Activated CD8-positive, alpha-beta memory T cell treated with anti-CD3 and anti-CD28 coated beads, Interleukin-2, amount 10 ng/mL, durations not matched to agents 7 days and 5 days (primary cell): ENCODE measurements at places on chromosomes 7 and 10. TPM values are rescaled to one million over a fixed set of nuclear protein-coding genes. Genes with fewer than 3 reads are reported as not detected.
A peak's percentile ranks its signal among the peaks of the same experiment; 100 is the strongest.

DNA sequence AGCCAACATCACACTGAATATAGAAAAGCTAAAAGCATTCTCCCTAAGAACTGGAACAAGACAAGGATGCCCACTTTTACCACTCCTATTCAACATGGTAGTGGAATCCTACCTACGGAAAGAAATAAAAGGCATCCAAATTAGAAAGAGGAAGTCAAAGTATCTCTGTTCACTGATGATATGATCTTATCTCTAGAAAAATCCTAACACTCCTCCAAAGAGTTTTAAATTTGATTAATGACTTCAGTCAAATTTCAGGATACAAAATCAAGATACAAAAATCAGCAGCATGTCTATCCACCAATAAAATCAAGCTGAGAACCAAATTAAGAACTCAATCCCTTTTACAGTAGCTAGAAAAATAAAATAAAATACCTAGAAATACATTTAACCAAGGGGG lies 35.3 kb upstream of the TNKS2 start:
- DNase-seq, result no peak

DNA sequence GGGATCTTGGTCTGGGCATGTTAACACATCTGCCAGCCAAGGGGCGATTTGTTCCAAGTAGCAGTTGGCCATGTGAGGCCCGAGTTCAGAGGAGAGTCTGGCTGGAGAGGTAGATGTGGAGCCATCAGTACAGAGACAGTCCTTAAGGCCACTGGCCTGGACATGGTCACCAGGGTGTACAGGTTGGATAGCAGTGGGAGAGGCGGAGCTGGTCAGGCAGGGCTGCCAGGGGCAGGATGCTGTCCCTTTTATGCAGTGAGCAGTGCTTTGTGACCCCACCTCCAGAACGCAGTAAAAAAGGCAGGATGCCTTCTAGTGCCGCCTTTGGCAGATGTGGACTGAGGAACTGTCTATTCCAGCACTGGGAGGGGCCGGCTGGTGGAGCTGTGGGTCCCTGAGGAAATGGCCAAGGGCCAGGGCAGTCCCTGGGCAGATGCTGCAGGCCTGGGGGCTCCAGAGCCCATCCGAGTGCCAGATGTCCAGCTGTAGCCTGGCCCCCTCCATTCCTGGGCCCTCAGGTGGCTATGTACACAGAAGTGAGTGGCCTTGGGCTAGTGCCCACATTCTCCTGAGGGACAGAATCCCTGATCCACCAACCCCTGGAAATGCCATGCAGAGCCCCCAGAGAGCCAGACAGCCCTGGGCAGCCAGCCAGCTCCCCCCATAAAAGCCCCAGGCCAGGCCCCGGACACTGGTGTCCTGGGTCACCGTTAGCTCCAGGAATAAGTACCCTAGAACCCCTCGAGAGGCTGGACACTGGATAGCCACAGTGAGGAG lies 17.2 kb upstream of the MYL7 start:
- DNase-seq, result no peak

GRCh38 chr7:113408999-113409398 lies 290.6 kb upstream of the SMIM30 start:
- DNase-seq, result no peak

DNA sequence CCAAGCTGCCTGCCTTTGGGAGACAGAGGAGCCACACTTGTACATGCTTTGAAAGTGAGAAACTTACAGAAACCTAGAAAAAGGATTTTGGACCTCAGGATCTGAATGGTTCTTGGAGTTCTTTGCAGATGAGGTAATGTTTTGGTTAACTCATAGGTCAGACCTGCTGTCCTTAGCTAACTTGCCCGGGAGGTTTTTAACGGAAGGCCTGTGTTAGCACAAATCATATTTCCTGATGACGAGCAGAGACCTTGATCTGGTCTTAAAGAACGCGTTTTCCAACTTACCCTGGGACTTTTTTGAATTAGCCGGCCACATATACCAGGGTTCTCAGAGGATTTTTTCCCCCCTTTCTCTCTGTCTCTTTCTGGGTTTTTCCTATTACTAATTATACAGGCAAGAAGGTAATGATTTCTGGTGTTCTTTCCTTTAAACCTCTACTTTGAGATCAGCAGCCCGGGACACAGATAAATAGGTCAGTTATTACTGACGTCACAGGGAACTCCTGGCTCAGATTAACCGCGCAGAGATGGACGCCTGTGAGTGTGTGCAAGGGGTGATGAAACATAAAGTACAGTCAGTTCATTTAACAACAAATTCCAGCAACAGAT lies 101.7 kb upstream of the KLF6 start:
- no peak for DNase-seq

- DNase-seq, result no peak
Measured at GRCh38 chr7:47600199-47601118, 18.5 kb upstream of the TNS3 start.

GRCh38 chr7:11754123-11754522 lies 77.9 kb downstream of the THSD7A start:
- no peak for DNase-seq

DNA sequence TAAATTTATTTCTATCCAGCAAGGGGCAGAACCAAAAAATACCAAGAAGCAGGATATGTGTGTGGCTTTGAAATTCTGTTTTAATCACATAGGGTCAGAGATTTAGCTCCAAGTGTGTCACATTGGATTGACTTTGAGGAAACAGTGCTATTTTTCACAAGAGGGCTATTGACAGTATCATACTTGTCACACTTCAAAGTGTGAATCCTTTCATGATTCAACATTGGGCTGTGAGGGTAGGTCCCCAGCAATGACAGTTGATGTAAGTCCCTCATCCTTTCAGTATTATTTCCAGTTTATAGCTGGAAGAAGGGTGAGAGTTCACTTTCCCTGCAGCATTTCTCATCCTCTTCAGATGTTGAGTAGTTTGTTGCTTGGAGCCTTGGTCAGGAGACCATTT lies 7.4 kb downstream of the CCNY start:
- no peak for DNase-seq

- DNase-seq, result no peak
Measured at GRCh38 chr10:4333459-4333894, 492.5 kb upstream of the AKR1E2 start.

GRCh38 chr7:47253650-47254080 lies 328.2 kb downstream of the TNS3 start:
- DNase-seq, result no peak

DNA sequence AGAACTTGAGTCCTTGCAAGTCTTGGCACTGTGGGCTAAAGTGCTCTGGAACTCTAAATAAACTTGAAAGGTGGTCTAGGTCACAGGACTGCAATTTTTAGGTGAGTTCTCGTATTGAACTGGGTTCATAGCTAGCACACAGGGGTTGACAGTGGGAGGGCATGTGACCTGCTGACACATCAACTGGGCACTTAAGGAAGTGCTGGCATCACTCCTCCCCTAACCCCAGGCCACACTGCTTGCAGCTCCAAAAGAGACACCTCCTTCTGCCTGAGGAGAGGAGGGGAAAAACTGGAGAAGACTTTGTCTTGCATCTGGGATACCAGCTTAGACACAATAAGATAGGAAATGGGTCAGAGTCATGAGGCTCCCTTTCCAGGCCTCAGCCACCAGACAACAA lies 38.0 kb upstream of the AASS start:
- DNase-seq, result no peak

- no peak for DNase-seq
Measured at GRCh38 chr7:40619647-40620046, 484.8 kb downstream of the SUGCT start.

- no peak for DNase-seq
Measured at GRCh38 chr7:46485481-46486065, 564.5 kb upstream of the IGFBP3 start.

DNA sequence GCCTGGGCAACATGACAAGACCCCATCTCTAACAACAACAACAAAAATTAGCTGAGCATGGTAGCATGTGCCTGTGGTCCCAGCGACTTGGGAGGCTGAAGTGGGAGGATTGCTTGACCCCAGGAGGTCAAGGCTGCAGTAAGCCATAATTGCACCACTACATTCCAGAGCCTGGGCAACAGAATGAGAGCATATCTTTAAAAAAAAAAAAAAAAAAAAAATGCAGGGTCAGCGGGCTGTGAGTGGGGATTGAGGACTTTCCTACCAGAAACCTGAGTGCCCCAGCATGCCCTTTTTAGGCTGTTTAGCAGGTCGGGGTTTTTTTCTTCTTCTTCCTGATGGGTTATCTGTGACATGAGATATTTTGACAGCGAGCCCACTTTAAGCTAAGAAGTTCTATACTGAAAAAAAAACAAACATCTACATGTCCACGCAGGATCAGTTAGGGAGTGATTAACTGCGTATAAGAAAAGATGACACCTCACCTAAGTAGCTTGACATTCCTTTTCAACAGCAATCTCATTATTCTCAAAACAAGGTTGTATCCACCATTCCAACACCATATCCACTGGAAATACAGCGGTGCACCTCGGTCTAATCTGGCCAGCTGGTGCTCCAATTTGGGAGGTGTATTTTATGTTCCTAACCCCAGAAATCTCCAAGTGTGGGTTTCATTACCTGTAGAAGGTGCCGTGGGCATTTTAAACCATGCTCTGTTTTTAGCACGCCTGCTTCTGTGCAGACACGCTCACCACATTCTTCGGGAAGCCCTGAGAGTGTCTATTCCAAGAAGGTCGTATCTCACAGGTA lies 13.8 kb upstream of the RFC2 start:
- DNase-seq, result no peak

- DNase-seq, result peak; percentile 30
Measured at GRCh38 chr7:44290252-44290620, 35.2 kb downstream of the CAMK2B start.

DNA sequence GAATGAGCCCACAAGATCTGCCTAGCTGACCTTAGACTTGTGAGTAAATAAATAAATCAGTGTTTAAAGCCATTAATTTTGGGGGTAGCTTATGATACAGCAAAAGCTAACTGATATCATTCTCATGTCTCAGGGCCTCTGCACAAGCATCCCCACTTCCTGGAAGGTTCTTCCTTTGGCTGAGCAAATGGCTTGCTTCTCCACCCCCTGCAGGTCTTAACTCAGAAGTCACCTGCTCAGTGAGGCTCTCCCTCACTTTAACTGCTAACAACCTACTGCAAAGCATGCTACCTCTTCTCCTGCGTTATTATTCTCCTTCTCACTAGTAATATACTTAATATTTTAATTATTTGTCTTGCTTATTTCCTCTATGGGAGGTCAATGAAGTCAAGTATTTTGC lies 167.3 kb downstream of the TPK1 start:
- DNase-seq, result no peak

GRCh38 chr7:122291189-122291588 lies 13.4 kb downstream of the FEZF1 start:
- DNase-seq, result no peak

- DNase-seq, result no peak
Measured at GRCh38 chr7:41641011-41641664, 61.8 kb downstream of the INHBA start.

GRCh38 chr7:72437061-72437585 lies 25.0 kb upstream of the CALN1 start:
- no peak for DNase-seq

- no peak for DNase-seq
Measured at GRCh38 chr10:11687779-11688447, 54.3 kb upstream of the ECHDC3 start.

GRCh38 chr10:35007858-35008301 lies 82.3 kb downstream of the CUL2 start:
- DNase-seq, result no peak

DNA sequence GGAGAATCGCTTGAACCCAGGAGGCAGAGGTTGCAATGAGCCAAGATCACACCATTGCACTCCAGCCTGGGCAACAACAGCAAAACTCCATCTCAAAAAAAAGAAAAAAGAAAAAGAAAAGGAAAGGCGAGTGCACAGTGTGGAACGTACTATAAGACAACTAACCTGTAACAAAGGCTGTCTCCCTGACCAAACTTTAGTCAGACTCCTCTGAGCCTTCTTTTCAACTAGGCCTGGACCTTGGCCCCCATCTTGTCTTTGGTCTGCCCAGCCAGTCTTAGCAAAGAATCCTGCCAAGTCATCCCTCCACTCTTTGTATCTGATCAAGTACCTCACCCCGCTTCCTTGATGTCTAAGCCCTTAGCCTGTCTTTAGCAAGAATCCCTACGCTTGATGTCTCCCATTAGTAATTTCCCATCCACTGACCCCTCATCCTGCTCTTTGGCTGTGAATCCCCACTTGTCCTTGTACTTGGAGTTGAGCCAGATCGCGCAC lies 68.9 kb upstream of the KDM7A start:
- DNase-seq, result no peak

GRCh38 chr10:85851325-85851724 lies 515.3 kb downstream of the GRID1 start:
- no peak for DNase-seq

DNA sequence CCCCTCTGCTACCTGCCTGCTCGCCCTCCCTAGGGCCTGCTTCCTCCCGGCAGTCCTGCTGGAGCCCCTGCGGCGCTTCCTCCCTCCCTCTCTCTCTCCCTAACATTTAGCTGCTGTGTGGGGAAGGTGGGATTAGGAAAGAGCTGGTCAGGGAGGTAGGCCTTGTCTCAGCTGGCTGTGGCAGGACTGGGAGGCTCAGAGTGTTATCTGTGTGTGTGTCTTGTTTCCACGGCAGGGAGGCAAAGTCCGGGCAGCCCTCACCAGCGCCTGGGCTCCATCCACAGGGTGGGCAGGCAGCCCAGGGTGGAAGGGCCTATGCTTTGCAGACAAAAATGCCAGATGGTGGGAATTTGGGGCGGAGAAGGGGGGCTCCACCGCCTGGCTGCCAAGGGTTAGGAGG lies 105.7 kb downstream of the RPS24 start:
- no peak for DNase-seq

GRCh38 chr7:28686418-28686800 lies 271.7 kb downstream of the TRIL start:
- DNase-seq, result no peak

- no peak for DNase-seq
Measured at GRCh38 chr10:77602913-77603533, 34.6 kb downstream of the KCNMA1 start.

DNA sequence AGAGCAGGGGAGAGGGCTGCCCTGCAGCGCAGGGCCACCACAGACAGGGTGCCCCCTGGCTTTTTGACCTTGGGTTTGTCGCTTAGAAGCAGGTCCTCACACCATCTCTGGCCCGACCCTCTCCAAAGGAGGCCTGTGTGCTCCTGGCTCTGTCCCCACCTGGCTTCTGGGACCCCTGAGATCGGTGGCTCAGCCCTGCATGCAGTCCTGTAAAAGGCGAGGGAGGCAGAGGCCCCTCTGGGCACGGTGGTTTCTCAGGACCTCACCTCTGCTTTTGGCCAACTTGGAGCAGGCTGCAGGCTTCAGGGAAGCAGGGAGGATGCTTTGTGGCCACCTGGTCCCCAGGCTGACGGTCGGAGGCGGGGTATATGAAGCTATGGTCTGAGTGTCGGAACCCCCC lies 21.4 kb downstream of the WDR86 start:
- no peak for DNase-seq

GRCh38 chr7:114152314-114152938 lies 233.6 kb upstream of the PPP1R3A start:
- DNase-seq, result no peak

GRCh38 chr7:36863901-36864701 lies 139.8 kb upstream of the AOAH start:
- DNase-seq, result peak; percentile 64

INMT gene
- total RNA-seq, result not detected

STAM gene
- 27.4 TPM for total RNA-seq

TUBAL3 gene
- total RNA-seq, result not detected

SPDYE5 gene
- total RNA-seq, result not detected

SFTPA1 gene
- not detected for total RNA-seq

STEAP1B gene
- total RNA-seq, result 0.37 TPM

PTPN20 gene
- total RNA-seq, result 1.1 TPM

BMPER gene
- total RNA-seq, result not detected

PRSS2 gene
- total RNA-seq, result not detected

CRHR2 gene
- total RNA-seq, result not detected

TMEM229A gene
- total RNA-seq, result not detected

MALRD1 gene
- not detected for total RNA-seq

EPDR1 gene
- total RNA-seq, result 0.93 TPM

SLC13A4 gene
- not detected for total RNA-seq

TDRD1 gene
- 0.05 TPM for total RNA-seq
